Activated CD4-positive, alpha-beta T cell treated with anti-CD3 and anti-CD28 coated beads, Interleukin-2, Interleukin-4, amounts not matched to agents 100 ng/mL and 50 ng/mL, durations not matched to agents 16 hours and 8 hours (primary cell): ENCODE measurements at places on chromosomes 1 and 21.

DNA sequence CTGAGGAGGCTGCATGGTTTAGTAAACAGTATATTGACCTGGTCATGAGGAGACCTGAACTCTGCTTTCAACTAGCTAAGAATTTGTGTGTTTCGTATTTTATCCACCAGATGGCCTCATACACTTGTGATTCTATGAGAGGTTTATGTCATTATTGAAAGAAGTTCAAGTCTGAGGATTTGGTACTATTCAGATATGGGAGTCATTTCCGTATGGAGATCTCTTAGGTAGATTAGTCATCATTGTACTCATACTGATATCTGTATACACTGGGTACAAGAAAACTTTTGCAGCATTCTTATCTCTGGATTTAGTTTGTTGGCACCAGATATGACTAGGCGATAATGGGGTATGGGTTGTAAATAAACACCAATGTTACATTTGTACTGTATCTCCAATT is 26.6 kb downstream of the ATF6 start:
- DNase-seq = peak; percentile 85

DNA sequence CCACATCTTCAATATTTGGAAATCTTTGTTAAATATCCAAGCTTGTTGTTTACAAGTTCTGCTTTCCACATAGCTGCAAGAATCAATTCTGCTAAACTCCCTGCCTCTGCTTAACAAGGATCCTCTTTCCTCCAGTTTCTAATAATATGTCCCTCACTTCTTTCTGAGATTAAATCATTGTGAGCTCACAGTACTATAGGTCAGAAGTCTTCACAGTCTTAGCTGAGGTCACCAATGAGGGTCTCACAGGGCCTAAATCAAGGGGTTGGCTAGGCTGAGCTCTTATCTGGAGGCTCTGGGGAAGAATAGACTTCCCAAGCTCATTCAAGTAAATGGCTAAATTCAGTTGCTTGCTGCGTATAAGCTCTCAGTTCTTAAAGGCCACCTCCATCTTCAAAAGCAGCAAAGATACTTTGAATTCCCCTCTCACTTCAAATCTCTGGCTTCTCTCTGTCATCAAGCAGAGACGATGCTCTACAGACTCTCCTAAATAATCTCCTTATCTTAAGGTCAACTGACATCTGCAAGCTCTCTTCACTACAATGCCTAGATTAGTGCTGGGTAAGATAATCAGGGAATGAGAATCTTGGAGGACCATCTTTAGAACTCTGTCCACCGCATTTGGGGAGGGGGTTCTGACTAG is 175.3 kb downstream of the PLPPR4 start:
- no peak for DNase-seq

- no peak for DNase-seq
These were observed 12.0 kb downstream of the SEMA6C start for GRCh38 chr1:151134396-151134795.

DNA sequence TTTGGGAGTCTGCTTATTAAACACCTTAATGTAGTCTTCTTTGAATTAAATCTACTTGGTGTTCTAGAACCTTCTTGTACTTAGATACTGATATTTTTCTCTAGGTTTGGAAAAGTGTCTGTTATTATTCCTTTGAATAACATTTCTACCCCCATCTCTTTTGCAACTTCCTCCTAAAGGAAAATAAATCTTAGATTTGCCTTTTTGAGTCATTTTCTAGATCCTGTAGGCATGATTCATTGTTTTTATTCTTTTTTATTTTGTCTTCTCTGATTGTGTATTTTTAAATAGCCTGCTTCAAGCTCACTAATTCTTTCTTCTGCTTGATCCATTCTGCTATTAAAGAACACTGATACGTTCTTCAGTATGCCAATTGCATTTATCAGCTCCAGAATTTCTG is 155.9 kb upstream of the NEGR1 start:
- DNase-seq = no peak

DNA sequence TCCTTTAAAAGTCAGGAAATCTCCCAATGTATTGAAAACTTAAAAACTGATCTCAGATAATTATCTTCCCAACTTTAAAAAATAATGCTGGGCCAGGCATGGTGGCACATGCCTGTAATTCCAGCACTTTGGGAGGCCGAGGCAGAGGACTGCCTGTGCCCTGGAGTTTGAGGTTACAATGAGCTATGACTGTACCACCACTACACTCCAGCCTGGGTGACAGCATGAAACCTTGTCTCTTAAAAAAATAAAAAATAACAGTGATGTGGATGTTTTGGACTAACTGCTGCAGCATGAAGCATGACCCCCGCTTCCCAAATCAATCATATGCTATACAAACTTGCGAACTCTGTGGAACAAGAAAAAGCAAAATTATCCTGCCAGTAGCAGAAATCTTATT is 186.3 kb downstream of the RERE start:
- no peak for DNase-seq

- no peak for DNase-seq
These were observed 38.5 kb upstream of the EFCAB14 start for GRCh38 chr1:46757247-46757955.

- no peak for DNase-seq
These were observed 35.4 kb upstream of the FOXO6 start for GRCh38 chr1:41325801-41326200.

GRCh38 chr1:243488459-243489157 is 232.8 kb downstream of the SDCCAG8 start:
- no peak for DNase-seq

DNA sequence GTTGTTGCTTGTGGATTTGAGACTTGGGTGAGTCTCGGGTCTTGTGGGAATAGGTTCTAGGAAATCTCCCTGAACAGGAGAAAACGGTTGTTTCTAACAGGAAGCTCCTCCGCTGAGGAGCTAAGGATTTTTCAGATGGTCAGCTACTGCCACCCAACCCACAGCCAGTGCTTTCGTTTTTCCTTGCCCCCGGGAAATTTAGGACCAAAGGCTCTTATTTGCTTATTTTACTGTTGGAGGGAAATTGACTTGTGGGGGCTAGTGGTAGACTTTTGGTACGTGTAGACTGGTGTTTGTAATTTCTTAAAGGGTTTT is 792 bp downstream of the SNX7 start:
- no peak for DNase-seq

- peak; percentile 65 for DNase-seq
These were observed 5.9 kb downstream of the CLCA2 start for GRCh38 chr1:86429835-86430234.

GRCh38 chr1:209850342-209850979 is 22.7 kb downstream of the UTP25 start:
- DNase-seq = peak; percentile 27

DNA sequence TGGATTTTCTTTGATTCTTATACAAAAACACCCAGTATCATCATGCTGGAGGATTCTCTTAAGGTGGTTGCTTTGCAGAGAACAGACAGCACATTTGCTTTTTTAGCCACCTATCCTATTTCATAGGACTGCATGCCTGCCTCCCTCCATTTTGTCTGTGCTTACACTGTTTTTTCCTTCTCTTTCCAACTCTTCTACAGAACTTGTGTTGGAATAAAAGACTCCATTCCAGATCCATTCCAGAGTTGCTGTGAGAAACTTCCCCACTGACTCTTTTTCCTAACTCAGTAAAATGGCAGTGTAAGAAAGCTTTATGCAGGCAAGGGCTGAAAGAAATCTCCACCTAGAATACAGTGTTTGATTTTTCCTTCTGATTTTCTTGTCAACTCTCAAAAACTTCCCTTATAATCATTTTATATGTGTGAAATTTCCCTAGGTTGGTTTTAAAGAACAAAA is 5.2 kb upstream of the ARID1A start:
- DNase-seq = no peak

- DNase-seq = no peak
These were observed 48.4 kb downstream of the SLC37A1 start for GRCh38 chr21:42561762-42562650.

- no peak for DNase-seq
These were observed 27.5 kb downstream of the ADGRB2 start for GRCh38 chr1:31736675-31737074.

DNA sequence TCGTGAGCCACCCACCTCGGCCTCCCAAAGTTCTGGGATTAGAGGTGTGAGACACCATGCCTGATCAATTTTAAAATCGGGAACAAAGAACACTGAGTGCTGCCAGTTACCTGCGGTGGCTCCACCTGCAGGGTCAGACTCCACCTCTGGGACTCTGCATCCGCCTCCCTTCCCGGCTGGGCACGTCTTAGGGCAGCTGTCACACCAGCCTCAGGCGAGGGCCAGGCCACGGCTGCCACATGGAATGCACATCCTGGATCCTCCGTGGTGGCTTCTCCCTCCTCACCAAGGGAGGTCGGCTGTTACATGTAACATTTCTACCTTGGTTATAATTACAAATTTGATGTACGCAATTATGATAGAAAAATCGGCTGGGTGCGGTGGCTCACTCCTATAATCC is 5.9 kb upstream of the MXRA8 start:
- no peak for DNase-seq

- no peak for DNase-seq
These were observed 37.7 kb downstream of the SYCP1 start for GRCh38 chr1:114892194-114892918.

- no peak for DNase-seq
These were observed 202.3 kb downstream of the TNR start for GRCh38 chr1:175540896-175541645.

DNA sequence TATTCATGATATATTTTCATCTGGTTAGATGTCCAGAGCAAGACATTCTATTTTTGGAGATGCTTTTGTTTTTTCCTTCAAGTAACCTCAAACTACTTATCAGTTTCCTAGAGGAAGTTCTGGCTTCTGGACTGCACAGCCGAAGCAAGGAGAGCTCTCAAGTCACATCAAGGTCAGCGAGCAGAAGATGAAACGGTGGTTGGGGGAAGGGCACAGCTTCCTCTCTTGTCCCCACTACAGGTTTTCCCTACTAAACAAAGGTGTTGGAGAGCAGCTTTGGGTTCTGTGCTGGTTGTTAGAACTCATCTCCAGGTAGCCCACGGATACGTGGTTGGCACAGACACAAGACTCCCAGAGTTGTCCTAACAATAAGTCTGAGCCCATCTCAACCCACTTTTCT is 5.1 kb upstream of the PLEKHO1 start:
- DNase-seq = no peak

- DNase-seq = peak; percentile 64
These were observed 31.3 kb downstream of the SMAP2 start for GRCh38 chr1:40404670-40405462.

- DNase-seq = no peak
These were observed 9.0 kb upstream of the TBX19 start for GRCh38 chr1:168271636-168272035.

GRCh38 chr1:148362626-148363438 is 120.3 kb downstream of the PPIAL4G start:
- DNase-seq = peak; percentile 36

DNA sequence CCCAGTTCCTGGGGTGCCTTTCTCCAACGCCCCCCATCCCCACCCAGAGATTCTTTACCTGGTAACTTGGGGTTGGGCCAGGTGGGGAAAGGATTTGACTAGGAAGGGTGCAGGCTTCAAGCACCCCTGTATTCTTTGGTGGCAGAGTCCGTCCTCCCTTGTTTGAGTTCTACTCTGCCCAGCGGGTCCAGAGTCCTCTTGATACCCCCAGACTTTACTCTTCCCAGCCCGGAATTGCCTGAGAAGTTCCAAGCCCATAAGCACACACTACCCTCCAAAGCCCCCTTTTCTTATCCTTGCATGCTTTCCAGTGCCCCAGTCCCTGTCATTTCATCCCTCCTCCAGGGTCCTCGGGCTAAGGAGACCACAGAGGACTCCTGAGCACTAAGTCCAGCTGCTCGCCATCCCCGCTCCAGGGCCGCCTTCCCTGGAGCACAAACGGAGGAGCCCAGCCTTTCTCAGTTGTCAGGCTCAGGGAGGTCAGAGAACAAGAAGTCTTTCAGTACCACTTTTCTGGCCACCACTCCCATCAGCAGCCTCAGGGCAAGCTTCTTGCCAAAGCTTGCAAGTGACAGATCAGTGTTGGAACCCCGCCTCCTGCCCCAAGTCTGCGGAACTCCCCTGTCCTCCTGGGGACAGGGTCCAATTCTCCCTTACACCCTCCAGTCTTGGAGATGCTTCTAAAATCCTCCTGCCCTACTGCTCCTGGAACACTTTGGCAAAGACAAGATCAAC is 12.2 kb downstream of the SLC45A3 start:
- DNase-seq = no peak

DNA sequence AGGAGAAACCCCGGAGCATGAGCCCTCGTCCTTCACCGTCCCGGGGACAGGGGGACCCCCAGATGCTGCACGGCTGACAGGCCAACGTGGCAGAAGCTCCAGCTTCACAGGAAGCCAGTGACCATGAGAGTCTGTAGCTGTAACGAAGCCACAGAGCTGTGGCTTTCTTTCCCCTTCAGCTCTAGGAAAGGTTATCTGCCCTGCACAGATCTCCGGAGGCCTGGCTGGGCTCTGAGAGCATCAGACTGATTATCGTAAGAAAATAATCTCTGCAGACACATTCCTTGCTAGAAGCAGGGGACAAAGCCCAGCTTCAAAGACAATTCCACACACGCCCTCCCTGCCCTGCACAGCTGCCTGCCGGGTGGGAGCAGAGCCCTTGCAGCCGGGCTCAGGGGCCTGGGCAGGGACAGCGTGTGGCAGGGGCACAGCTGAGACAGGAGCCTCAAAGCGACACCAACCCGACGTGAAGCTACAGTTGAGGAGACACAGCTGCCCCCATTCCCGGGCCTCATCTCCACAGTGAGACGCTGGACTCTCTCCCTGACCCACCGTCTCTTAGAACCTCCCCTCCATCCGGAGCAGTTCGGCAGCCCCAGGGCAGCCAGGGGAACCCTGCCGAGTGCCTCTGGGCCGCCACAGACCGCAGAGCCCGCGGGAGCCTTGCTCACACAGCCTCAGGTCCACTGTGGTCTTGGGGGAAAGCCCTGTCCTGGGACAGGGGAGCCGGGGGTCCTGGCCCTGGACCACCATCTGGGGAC is 30.6 kb downstream of the POFUT2 start:
- no peak for DNase-seq

GRCh38 chr1:21318057-21318713 is 27.9 kb upstream of the ECE1 start:
- no peak for DNase-seq

GRCh38 chr1:183593356-183593755 is 3.1 kb upstream of the NCF2 start:
- no peak for DNase-seq

GRCh38 chr21:39686646-39687468 is 58.1 kb upstream of the IGSF5 start:
- DNase-seq = no peak

GRCh38 chr1:39886757-39887231 is 3.5 kb upstream of the TRIT1 start:
- peak; percentile 12 for DNase-seq

GRCh38 chr1:160432371-160432786 is 32.0 kb downstream of the VANGL2 start:
- DNase-seq = peak; percentile 71

DNA sequence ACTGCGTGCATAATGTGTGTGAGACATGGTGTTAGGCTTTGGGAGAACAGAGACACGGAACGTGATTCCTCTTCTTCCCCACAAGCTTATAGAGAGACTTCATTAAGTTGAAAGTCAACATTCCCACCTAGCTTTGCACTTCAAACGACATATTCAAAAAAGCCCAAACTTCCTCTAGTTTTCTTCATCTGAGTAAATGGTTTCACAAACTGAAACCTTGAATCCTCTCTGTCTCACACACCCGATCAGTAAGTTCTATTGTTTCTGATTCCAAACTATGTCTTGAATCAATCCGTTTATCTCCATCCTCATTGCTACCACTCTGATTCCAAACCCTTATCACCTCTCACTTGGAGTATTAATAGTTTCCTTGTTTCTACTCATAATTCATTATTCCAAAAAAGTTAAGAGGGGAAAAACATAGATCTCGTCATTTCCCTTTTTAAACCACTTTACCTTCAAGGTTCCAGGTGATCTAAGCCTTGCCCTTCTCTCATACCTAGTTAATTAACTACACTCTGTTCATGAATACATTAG is 1.6 kb upstream of the METTL18 start:
- peak; percentile 45 for DNase-seq
